Activated CD4-positive, CD25-positive, alpha-beta regulatory T cell (primary cell): ENCODE measurements at places on chromosomes 4 and X.

DNA sequence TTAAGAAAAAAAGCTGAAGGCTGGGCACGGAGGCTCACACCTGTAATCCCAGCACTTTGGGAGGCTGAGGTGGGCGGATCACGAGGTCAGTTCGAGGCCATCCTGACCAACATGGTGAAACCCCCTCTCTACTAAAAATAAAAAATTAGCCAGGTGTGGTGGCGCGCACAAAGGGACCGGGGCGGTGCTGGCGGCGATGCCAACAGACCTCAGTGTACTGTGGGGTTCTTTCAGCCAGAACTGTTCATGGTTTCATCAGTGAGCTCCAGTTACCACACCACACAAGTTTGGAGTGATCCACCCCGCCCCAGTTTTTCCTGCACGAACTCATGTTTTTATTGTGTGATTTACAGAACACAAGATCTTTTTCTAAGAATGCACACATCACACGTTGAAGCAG, 21.2 kb upstream of the IRAK1 start:
- no peak for DNase-seq

DNA sequence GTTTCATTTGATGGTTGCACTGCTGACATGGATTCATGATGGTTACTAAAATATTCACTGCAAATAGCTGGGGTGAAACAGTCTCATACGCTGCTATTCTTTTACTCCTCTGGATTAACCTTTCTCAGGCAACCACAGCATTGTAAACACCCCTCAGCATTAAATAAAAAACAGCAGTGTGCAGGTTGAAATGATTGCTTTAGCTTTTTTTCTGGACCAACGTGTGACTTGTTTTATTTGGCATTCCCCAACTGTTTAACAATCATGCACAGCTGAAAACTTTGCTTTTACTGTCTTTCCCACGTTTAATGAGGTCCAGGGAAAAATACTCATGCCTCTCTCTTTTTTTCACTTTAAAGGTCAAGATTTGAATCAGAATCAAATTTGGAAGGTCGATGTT, 490.8 kb downstream of the RAPGEF2 start:
- no peak for DNase-seq

- no peak for DNase-seq
These were observed 16.5 kb downstream of the TMPRSS11E start for GRCh38 chr4:68463796-68464195.

GRCh38 chr4:158771776-158772175, 3.0 kb downstream of the FNIP2 start:
- no peak for DNase-seq

GRCh38 chrX:144801786-144802185, 445.5 kb upstream of the SPANXN1 start:
- no peak for DNase-seq

DNA sequence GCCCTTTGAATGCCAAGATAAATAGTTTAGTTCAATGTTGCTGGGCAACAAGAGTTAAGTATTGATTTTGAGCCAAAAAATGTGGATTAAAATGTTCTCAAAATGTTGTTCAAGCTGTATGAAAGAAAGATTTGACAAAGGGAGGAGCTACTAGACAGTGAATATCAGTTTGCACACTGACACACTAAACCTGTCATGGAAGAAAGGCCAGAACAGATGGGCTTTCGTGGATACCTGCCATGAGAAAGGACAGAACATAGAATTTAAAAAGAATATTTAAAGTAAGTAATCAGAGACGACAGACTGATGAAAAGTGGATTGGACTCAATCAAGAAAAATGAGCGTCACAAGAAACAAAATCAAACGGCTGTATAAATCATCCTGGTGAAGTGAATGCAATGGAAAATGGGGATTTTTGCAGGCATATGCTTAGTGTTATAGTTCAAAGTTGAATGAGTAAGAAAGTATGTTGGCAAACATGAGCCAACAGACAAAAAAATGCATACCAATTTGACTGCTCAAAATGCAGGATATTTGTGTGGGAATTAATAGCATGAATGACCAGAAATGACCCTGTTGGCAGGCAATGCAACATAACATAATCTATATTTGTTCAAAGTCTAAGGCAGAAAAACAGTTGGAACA, 7.4 kb downstream of the PCDH18 start:
- DNase-seq = no peak

DNA sequence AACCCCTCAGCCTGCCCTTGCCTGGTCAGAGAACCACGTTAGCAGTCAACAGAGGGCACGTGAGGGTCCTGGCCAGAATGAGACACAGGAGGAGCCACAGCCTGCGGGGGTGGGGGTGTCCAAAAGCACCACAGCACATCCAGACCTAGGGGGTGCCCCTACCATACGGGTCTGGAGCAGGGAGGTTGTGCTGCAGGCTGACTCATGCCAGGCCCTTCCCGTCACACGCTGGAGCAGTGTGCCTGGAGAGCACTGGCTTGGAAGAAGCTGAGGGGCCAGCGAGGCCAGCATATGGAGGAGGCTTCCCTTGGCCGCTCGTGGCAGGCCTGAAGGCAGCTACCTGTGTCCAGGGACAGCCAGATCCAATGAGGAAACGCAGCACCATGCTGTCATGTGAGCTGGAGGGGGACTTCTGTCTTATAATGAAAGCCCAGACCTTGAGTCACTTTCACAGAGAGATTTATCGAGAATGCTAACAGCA, 1.5 kb upstream of the IRAK1 start:
- no peak for DNase-seq

DNA sequence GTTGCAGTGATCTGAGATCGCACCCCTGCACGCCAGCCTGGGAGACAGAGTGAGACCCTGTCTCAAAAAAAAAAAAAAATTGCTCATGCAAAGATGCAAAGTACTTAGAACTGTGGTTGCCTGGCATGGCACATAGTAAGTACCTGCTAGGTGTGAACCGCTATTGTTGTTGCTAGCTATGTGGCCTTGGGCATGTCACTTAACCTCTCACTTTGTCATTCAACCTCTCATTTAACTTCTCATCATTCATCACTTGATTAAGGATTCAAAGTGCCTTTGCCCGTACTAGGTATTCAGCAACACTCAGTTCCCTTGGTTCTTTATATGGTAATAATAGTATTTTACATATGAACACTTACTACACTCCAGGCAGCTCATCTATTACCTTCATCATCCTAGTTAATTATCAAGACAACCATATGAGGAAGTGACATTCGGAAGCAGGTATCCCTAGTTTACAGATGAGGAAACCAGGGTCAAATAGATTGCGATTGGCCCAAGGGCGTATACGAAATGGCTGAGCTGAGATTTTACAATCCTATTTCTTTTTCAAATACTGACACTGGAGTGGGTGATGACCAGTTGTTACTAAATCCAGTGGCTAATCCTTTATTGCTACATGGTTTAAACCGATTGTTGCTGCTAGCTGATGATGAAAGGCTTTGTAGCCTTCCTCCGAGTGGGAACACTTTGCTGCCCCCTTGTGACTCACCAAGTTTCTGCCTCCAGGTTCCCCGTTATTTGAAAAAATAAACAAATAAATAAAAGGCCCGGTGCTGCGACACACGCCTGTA, 28.8 kb upstream of the SOWAHD start:
- peak; percentile 26 for DNase-seq

- no peak for DNase-seq
These were observed 302.3 kb downstream of the DCHS2 start for GRCh38 chr4:154189346-154189745.

DNA sequence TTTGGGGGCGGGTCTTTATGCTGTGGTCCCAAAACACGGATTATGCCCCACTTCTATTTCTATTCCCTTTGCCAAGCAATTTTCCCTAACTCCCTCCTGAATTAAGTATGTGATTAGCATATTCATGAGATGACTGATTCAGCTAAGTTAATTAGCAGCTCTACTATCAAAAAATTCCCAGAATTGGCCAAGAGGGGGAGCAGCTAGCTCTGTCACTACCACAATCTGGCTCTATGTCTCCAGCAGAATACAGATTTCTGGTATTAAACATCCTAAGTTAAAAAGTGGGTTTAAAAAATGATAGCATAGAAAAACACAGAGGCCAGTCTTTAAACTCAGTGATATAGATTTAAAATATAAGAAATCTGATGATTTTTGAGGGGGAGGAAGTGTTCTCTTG, 80.3 kb downstream of the GPC4 start:
- no peak for DNase-seq

GRCh38 chr4:20311856-20312255, 60.2 kb downstream of the SLIT2 start:
- no peak for DNase-seq

- DNase-seq = no peak
These were observed 445.7 kb downstream of the GASK1B start for GRCh38 chr4:157727163-157727562.

DNA sequence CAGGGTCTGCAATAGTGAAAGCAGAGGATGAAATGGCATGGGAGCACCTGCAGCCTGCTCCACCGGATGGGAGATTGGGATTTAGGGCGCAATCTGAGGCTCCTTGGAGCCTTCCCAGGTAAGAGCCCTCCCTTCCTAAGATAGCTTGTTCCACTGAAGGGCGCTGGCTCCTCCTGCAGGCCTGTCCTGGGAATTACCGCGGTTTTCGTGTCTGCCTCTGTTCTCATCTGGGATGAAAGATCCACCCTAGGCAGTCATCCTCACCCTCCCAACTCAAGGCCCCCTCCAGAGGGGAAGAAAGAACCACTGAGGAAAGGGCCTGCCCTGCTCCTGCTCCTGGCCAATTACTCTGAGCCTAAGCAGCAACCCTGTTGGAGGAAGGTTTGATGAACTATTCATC, 547.5 kb downstream of the SMARCA1 start:
- DNase-seq = no peak

DNA sequence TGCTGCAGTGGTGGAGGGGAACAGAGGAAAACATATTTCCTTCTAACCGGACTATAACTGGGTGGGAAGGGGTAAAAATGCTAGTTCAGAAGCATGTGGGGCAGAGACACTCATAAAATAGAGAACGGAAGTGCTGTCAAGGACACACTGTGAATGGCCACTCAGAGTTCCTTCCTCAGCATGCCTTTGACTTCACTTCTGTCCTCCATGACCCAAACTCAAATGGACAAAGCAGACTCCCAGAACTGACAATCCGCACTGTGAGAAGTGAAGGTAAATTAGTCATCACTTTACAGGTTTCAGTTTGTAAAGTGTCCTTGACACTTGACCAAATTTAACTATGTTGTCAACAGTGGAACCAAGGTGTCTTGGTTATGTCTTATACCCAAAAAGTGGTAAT, 30.2 kb upstream of the ELF2 start:
- no peak for DNase-seq

DNA sequence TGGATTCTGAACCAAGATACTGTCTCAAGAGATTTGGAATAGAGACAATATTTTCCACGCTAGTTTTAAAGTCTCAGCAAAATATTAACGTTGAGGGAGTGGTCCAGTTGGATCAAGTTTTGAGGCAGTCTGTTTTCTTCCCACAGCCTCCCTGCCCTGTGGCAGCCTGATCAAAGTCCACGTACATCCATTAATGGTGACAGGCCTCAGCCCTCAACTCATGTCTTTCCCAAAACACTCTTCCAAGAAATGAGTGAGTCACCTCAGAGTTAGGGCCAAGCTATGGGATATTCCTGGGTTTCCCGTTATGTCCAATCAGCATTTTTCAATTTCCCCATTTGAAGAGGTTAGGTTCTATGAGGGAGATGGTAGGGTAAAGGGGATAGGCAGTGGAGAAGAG, 28.5 kb downstream of the EGFL6 start:
- no peak for DNase-seq

- DNase-seq = no peak
These were observed 29.9 kb downstream of the HMX1 start for GRCh38 chr4:8841678-8842268.

DNA sequence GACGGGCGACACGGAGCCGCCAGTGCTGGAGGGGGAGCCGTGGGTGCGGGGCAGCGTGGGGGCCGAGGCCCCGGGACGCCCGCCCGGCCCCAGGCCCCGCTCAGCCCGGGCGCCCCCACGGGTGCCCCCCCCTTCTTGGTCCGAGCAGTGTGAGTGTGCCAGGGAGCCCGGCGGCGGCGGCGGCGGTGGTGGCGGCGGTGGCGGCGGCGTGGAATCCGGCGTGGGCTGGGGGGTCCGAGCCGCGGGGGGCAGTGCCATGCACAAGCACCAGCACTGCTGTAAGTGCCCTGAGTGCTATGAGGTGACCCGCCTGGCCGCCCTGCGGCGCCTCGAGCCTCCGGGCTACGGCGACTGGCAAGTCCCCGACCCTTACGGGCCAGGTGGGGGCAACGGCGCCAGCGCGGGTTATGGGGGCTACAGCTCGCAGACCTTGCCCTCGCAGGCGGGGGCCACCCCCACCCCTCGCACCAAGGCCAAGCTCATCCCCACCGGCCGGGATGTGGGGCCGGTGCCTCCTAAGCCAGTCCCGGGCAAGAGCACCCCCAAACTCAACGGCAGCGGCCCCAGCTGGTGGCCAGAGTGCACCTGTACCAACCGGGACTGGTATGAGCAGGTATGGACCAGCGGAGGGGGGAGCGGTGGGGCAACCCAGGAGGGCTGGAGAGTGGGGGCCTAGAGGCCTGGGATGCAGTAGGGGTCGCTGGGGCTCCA, 466 bp downstream of the DLG3 start:
- DNase-seq = no peak

- DNase-seq = no peak
These were observed 169.8 kb upstream of the GALNT7 start for GRCh38 chr4:172998527-172999469.

DNA sequence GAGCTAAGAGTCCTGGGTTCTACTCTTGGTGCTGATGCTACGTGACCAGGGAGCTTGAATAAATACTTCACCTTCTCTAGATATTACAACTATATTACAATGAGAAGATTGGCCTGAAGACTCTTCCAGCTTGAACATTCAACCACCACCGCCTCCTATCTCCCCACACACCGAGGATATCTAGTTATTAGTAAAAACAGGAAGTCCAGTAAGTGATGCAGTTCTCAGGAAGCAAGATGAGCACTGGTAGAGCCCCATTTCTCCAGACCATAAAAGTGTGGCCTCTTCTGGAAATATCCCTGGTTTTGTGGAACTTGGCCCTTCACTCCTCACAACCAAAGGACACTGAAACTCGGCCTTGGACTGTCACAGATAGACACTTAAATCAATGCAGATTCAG, 18.5 kb downstream of the PJA1 start:
- no peak for DNase-seq

GRCh38 chr4:98951710-98952109, 22.8 kb upstream of the EIF4E start:
- no peak for DNase-seq

GRCh38 chr4:63211776-63212479, 1197.3 kb downstream of the TECRL start:
- DNase-seq = no peak

- DNase-seq = no peak
These were observed 343.1 kb upstream of the MAOA start for GRCh38 chrX:43313035-43313434.

GRCh38 chr4:52869196-52869595, 7.1 kb downstream of the RASL11B start:
- no peak for DNase-seq
